ENCODE measurements at places on chromosomes 16 and 17.
A peak's percentile ranks its signal among the peaks of the same experiment; 100 is the strongest.

DNA sequence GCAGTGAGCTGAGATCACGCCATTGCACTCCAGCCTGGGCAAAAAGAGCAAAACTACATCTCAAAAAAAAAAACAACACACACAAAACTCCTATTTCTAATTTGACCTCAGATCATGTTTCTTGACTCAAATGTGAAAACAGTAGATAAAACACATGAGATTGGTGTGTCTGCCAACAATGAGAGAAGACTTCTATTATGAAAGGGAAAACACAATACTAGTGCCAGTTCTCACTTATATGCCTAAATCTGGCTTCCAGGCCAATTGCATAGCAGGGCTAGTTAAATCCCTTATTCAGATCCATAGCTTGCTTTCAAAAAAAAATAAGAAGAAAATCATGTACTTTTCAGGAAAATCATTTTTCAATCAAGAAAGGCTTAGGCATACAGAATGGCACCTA is 39.4 kb downstream of the AP1G1 start:
- peak; percentile 16 for DNase-seq

DNA sequence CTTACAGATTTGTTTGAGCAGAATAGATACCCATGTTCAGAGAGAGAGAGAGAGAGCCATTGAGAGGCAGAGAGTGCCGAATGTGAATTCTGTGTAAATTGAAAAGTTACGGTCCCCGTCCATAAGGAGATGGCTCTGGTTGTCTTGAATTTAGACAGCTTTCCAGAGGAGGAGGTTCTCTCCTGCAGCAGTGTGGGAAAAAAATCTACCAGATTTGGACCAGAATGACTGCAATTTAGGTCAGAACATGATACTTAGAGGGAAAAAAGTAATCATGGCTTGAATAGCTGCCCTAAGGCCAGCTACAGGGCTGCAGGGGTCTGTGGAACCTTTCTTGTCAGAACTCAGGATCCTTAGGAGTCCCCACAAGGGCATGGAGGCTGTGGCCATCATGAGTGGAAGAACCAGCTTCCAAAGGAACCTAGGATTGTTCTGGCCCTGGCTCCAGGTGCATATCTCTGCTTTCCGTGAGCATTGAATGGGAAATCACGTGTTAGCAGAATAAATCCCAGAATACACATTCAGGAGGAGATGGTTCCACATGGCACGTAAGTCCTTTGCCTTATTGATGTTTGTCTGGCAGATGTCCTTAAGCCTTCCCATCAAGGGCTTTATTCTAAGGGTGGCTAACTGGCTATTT is 13.0 kb downstream of the PITPNC1 start:
- no peak for DNase-seq

DNA sequence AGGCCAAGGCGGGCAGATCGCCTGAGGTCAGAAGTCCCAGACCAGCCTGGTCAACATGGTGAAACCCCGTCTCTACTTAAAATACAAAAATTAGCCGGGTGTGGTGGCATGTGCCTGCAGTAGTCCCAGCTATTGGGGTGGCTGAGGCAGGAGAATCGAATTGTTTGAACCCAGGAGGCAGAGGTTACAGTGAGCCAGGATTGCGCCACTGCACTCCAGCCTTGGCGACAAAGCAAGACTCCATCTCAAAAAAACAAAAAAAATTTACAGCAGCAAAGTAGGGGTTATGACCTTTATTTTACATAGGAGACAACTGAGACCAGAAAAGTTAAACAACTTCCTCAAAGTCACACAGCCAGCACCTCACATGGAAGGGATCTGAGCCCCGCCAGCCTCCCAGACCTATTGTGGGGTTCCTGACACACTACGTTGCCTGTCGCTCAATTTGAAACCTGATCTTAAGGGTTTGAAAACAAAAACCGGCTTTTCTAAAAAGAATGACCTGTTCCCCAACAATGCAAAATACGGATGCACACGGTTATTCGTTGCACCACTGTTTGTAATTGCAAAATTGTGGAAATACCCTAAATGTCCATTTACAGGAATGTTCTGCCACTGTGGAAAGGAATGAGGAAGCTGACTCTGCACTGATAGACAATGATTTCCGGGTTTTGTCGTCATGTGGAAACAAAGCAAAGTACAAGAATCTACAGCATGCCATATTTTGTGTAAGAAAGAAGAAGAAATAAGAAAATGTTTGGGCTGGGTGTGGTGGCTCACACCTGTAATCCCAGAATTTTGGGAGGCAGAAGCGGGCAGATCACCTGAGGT is 77.2 kb downstream of the CNGB1 start:
- DNase-seq: no peak

- no peak for DNase-seq
Measured at GRCh38 chr16:8646326-8647053, 25.0 kb downstream of the METTL22 start.

GRCh38 chr17:37310940-37311339 is 64.8 kb upstream of the C17orf78 start:
- DNase-seq: no peak

DNA sequence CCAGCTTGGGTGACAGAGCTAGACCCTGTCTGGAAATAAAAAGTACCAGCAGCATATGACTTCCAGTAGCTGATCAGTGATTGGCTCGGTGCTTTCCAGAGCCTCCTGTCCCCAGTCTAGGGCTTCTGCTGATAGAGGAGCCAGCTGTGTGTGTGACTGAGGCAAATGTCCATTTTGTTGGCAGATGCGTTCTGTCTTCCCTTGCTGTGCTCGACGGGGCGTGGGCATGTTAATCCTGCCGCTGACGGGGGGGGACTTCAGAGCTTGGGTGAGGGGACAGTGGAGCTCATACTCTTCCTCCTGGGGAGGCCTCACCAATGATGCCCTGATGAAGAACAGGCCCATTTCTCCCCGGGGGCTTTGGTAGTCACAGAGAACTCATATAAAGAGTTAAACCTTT is 14.6 kb downstream of the KCTD2 start:
- DNase-seq: no peak

- no peak for DNase-seq
Measured at GRCh38 chr16:13298666-13299065, 397.3 kb downstream of the SHISA9 start.

DNA sequence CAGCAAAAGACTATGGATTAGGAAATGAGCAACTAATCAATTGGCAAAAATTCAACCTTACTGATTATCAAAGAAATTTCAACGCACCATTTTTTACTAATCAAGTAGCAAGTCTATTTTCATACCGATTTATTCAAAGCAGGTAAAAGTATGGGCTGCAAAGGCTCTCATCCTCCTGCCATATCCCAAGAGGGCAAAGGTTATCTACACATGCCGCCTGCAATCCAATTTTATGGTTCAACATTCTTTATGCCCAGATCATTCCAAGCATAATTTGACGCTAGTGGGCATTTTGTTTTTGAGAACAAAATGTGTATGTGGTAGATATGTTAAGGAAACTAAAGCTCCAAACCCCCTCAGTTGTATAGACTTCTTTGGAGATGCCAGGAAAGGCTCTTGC is 270.6 kb downstream of the MAF start:
- DNase-seq: no peak

DNA sequence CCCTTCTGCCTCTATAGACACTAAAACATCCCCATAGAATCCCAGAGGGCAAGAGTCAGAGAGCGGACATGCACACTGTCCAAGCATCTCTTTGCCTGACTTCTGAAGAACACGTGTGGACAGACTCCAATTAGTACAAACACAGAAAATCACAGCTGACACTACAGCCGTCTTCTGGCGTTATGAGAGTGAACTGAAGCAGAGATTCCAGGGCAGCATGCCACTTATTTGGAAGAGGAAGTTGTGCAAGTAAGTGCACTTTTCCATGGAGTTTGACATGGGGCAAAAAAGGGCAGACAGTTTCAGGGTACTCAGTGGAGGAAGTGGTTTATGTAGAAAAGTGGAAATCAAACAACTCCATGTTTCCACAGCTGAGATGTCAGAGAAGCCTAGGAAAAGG is 16.8 kb upstream of the ZNF287 start:
- DNase-seq: peak; percentile 78
